ENCODE measurements at places on chromosomes 7 and 10.

DNA sequence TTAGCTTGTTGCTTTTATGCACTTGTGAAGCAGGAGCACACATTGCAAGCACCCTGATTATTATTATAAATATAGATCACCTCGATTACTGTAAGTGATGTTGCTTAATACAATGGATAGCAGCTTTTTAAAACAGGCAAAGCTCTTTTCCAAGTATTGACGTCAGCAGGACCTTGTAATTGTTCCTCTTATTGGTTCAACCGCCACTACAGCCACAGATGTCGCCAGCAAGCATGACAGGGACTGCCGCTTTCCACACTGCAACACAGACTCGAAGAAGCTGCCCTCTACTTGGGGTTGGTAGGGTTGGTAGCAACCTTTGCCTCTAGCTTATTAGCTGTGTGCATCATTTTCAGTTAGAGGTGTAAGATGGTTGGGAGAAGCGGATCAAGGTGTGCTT, 167.6 kb downstream of the ZNF365 start:
- DNase-seq, result no peak

GRCh38 chr10:110363572-110364411, 59.1 kb upstream of the SMNDC1 start:
- DNase-seq, result no peak

DNA sequence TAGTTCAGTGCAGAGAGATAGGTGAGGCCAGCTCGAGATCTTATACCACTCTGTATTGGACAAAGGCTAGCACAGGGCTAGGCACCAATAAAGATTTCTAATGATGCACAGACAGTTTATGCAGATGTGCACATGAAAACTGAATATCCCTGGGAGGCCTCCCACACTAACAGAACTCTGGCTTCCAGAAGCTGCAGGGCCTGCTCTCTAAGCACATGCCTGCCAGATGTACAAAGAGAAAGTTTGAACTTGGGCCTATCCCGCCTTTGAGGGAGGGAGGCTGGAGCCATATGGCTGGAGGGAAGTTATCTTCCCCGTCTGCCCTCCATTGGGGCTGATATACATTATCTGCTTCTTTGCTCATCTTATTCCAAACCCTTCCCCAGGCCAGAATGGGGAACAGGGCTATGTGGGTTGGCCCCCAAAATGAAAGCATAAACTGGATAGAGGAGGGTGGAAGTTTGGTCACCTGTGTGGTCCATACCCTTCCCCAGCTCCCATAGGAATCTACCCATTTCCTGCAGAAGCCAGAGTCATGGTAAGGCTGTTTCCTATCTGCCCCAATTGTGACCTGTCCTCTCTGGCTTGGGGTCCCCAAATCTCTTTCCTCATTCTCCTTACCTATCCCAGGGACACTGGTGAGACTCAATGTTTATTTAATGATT, 3.8 kb downstream of the KAZALD1 start:
- peak; percentile 72 for DNase-seq

DNA sequence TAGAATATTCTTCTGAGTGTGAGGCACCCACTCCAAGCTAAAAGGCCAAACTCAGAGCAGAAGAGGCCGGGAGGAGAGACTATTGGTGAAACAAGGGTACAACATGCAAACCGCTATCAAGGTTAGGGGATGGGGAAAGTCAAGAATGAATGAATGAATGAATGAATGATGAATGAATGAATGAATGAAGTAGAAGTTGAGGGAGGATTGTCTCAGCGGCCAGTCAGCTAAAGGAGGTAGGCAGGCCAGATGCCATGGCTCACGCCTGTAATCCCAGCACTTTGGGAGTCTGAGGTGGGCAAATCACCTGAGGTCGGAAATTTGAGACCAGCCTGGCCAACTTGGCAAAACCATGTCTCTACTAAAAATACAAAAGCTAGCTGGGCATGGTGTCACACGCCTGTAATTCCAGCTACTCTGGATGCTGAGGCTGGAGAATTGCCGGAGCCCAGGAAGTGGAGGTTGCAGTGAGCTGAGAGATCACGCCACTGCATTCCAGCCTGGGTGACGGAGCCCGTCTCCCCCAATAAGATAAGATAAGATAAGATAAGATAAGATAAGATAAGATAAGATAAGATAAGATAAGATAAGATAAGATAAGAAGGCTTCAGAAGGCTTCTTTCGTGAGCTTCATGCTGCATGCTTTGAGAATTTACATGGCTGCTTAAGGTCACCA, 250.8 kb downstream of the CCDC3 start:
- no peak for DNase-seq

GRCh38 chr10:43680035-43680434, 31.4 kb upstream of the ZNF32 start:
- DNase-seq, result no peak

DNA sequence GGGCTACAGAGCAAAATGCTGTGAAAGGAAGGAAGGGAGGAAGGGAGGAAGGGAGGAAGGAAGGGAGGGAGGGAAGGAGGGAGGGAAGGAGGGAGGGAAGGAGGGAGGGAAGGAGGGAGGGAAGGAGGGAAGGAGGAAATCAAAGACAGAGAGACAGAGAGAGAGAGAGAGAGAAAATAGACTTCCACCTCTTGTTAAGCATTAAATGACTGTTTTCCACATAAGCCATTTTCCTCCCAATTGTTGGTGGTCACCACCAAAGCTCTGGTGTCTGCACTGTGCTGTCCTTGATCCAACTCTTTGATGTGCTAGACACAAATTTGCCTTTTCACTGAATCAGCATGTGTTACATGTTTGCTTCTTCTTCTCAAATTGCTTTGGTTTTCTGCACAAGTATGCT, 90.7 kb upstream of the INHBA start:
- no peak for DNase-seq

GRCh38 chr7:121572615-121573014, 176.5 kb upstream of the FAM3C start:
- no peak for DNase-seq

GRCh38 chr10:72162978-72163377, 52.8 kb upstream of the ANAPC16 start:
- no peak for DNase-seq

DNA sequence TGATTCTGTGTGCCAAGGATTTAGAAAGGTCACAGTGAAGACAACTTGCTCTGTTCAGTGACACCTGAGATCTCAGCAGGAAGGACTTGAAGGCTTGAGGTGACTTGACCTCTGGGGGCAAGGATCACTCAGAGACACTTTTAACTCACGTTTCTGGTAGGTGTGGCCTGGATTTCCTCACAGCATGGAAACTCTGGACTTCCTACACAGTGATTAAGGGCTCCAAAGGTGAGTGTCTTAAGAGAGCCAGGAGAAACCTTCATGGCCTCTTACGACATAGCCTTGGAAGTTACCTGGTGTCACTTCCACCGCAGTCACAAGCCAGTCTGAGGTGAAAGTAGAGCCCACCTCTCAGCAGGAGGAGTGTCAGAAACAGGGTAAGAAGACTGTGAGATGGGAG, 38.1 kb upstream of the ADO start:
- DNase-seq, result no peak

GRCh38 chr10:707456-707855, 18.0 kb upstream of the DIP2C start:
- DNase-seq, result no peak

GRCh38 chr7:131554880-131555516, 1.4 kb downstream of the PODXL start:
- DNase-seq, result no peak

- peak; percentile 67 for DNase-seq
Observed at GRCh38 chr7:102153599-102153946, 133.1 kb upstream of the SH2B2 start.

GRCh38 chr7:36021367-36021766, 131.7 kb upstream of the EEPD1 start:
- no peak for DNase-seq

GRCh38 chr7:94425546-94425945, 30.9 kb downstream of the COL1A2 start:
- DNase-seq, result no peak

GRCh38 chr10:49071160-49071761, 44.1 kb downstream of the VSTM4 start:
- DNase-seq, result no peak

- no peak for DNase-seq
Observed at GRCh38 chr7:96426027-96426426, 104.1 kb upstream of the SLC25A13 start.

- no peak for DNase-seq
Observed at GRCh38 chr10:7483848-7484247, 73.0 kb upstream of the SFMBT2 start.

GRCh38 chr10:35723992-35724391, 81.9 kb upstream of the FZD8 start:
- DNase-seq, result no peak

DNA sequence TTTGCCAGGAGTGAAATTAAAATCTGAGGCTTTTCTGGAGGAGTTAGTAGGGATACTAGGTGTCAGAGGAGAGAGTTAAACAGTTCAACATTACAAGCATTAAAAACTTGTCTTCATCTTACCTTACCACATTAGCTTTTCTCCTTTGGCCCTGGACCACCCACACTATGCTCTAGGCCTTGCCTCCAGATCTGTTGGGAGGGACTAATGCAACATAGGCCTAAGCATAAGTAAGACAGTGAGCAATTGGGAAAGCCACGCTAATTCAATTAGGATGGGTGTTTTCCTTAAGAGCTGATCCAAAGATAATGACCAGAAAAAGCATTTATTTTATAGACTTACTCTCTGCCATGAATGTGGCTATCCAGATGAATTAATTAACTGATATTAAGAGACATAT, 158.9 kb downstream of the ELMO1 start:
- no peak for DNase-seq

GRCh38 chr10:24209432-24209771, 464 bp downstream of the KIAA1217 start:
- no peak for DNase-seq

DNA sequence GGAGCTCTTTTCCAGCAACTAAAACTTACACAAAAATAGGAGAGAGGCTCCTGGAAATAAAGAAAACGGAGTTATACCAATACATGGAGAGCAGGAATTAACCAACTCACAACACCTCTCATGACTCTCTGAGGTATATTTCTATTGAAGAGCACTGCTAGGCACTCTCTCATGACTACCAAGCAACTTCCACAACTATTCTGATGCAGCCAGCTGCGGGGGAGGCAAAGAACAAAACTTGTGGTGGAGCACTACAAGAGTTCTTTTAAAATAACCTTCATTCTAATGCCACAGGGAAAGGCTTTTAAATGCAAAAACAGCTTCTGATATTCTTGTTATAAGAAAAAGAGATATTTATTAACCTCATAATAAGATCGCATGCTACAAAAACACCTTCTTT, 140.7 kb downstream of the SLC25A13 start:
- DNase-seq, result no peak

DNA sequence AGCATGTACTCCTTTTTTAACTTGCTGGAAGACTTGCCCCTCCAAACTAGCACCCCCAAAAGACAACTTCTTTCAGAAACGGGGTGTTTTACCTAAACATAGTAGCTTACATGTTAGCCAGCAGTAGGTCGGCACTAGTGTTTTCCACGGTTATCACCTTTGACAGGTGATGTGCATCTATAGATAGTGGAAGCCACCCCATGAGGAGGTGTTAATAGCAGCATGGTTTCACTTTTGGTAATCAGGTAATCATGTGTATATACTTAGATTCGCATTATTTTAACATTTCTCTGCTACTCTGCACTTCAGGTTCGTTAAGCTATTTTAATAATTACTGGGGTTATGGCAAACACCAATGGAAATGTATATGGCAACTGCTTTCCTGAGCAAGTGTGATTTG, 17.6 kb downstream of the SRI start:
- DNase-seq, result no peak
